ENCODE measurements at places on chromosomes 3 and 15.
A peak's percentile ranks its signal among the peaks of the same experiment; 100 is the strongest.

- no peak for DNase-seq
Measured at GRCh38 chr15:61075741-61076140, 153.4 kb downstream of the RORA start.

- DNase-seq = no peak
Measured at GRCh38 chr3:98612587-98612986, 19.2 kb upstream of the CPOX start.

DNA sequence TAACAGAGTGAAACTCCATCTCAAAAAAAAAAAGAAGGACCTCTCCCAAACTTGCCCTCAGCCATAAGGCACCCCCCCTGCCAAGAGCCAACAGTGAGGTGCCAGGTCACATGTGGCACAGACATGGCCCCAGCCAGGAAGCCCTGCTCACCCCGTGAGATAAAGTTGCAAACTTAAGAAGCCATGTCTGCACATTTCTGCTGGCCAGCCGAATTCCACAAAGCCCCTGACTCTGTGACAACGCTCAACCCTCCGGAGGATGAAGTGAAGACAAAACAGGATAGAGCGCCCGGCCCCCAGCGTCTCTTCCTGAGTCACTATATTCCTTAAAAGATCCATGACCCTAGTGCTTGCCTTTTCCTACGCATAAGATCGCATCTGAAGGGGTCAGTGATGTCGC is 188.1 kb downstream of the XXYLT1 start:
- no peak for DNase-seq

- DNase-seq = no peak
Measured at GRCh38 chr15:73324496-73325170, 44.1 kb downstream of the HCN4 start.

DNA sequence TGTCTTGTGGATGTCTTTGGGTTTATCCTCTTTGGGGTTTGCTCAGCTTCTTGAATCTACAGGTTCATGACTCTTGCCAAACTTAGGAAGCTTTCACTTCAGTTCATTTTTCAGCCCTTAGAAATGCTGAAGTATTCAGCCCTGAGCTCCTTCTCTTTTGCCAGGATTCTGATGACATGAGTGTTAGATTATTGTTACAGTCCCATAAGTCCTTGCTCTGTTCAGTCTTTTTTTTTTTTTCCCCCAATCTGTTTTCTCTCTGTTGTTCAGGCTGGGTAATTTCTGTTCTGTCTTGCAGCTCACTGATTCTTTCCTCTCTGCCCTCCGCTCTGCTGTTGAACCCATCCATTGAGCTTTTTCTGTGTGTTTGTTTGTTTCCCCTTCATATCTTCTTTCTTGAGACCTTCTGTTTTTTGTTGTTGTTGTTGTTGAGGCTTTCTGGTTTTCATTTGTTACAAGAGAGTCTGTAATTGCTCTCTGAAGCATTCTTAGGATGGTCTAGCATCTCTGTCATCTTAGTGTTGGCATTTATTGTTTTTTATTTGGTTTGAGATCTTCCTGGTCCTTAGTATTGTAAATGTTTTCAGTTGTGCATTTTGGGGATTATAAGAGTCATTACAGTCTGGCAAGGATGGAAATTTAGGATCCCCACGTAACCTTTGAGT is 18.4 kb downstream of the LRCH3 start:
- peak; percentile 61 for DNase-seq

- DNase-seq = peak; percentile 58
Measured at GRCh38 chr15:63514531-63514943, 10.1 kb downstream of the USP3 start.

GRCh38 chr3:187741403-187742350 is 3.6 kb downstream of the BCL6 start:
- DNase-seq = peak; percentile 89

DNA sequence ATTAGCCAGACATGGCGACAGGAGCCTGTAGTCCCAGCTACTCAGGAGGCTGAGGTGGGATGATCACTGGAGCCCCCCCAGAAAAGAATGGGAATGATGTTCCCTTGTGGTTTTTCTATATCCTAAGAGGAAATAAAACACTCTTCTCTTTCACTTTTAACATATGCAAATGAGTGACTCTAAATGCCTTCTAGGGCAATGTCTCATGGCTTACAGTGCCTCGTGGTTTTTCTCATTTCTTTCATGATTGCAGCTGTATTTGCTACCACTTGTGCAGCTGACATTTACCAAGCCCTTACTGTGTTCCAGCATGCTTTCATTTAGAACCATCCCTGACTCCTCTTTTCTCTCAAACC is 26.4 kb downstream of the STOML1 start:
- DNase-seq = peak; percentile 62

DNA sequence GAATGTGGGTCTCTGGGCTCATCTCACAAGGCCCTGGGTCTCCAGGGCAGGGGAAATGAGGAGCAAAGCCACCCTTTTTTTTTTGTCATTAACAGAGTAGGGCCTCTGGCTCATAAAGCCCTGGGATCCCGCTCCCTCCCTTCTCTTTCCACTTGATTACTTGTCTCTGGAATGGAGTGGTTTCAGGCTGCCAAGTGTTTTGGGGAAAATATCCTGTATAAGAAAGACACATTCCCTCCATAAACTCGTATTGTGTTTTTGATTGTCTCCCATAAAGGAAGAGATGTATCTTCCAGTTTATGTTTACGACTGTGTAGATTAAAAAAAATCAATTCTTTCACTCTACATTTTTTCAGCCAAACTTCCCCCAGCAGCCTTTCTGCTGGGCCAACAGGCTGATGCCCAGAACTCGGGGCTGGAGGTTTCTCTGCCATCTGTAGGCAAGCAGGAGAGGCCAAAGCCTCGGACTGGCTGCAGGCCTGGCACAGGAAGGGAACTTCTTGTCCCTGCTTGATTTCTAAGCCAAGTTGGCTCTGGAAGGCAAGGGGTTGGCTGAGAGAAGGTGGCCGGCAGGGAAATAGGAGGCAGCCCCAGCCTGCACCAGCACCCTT is 49.4 kb upstream of the INSYN1 start:
- DNase-seq = no peak

GRCh38 chr3:186843039-186843432 is 526 bp downstream of the ADIPOQ start:
- DNase-seq = no peak
